Fibroblast of mammary gland (primary cell): ENCODE measurements at places on chromosomes 5 and 9.
A peak's percentile ranks its signal among the peaks of the same experiment; 100 is the strongest.

GRCh38 chr5:141691867-141692532 is 10.0 kb upstream of the ARAP3 start:
- DNase-seq, result peak; percentile 64

DNA sequence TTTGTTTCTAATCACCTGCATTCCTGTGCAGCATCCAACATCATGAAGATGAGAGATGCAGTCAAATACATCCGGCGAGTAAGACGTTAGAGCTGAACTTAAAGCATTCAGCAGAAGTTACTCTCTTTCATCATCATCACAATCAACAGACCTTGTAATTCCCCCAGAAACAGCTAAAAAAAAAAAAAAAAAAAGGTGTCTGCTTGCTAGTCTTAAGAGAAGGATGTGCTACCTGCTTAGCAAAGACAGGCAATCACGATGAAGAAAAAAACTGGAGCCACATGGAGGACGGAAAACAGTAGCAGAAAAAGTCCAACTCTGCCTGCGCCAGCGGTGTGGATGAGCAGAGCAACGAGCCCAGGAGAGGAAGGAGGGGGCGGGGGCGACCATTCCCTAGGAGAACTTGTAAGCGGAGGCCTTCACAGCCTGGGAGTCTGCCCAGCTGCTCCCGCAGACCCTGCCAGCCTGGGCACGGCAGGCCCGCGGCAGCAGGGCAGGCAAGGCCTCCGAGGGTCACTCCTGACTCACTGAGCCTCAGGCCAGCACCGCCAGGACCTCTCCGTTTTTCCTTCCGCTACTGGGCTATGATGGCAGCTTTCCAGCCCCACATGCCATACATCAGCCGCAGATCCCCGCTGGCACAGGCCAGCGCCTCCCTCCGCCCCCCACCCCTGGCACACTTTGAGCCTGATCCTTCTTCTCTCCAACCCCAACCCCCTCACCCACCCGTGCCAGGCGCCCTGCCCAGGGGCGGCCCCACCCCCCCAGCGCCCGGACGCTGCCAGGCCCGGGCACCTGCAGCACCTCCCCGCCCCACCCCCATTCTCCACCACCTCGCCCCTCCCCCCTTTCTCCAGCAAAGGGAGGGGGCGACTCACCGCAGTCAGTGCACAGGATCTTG is 1.4 kb downstream of the NRG2 start:
- DNase-seq, result peak; percentile 42

GRCh38 chr9:120937127-120937526 is 10.5 kb upstream of the TRAF1 start:
- DNase-seq, result no peak

- peak; percentile 97 for DNase-seq
These were observed 101.7 kb downstream of the GDNF start for GRCh38 chr5:37738057-37738691.

- no peak for DNase-seq
These were observed 151.1 kb upstream of the ERCC6L2 start for GRCh38 chr9:95724253-95724991.
